SK-N-SH (cell line): ENCODE measurements at places on chromosomes 12 and 14.

- DNase-seq: no peak
Measured at GRCh38 chr12:26732005-26732908, 100.7 kb downstream of the ITPR2 start.

GRCh38 chr12:7376196-7376595 lies 67.8 kb downstream of the CD163L1 start:
- DNase-seq: no peak

DNA sequence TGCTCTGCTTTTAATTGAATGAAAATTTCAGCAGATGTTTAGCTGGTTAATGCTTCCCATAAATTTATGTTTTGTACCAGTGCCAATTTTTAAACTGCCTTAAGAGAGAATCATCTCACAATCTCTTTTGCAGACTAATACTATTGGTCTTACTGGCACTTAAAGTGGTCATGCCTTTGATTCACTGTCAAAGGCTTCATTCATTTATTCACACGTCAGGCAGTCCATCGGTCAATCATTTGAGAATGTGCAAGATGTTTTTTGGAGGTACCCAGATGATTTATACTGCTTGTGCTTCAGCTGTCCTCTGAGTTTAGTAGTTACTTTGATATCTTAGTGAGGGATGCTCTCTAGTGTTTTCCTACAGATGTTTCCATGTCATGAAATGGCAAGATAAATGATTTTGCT lies 83.4 kb downstream of the NAV3 start:
- no peak for DNase-seq

- no peak for DNase-seq
Measured at GRCh38 chr12:60391051-60391450, 795.2 kb downstream of the SLC16A7 start.

DNA sequence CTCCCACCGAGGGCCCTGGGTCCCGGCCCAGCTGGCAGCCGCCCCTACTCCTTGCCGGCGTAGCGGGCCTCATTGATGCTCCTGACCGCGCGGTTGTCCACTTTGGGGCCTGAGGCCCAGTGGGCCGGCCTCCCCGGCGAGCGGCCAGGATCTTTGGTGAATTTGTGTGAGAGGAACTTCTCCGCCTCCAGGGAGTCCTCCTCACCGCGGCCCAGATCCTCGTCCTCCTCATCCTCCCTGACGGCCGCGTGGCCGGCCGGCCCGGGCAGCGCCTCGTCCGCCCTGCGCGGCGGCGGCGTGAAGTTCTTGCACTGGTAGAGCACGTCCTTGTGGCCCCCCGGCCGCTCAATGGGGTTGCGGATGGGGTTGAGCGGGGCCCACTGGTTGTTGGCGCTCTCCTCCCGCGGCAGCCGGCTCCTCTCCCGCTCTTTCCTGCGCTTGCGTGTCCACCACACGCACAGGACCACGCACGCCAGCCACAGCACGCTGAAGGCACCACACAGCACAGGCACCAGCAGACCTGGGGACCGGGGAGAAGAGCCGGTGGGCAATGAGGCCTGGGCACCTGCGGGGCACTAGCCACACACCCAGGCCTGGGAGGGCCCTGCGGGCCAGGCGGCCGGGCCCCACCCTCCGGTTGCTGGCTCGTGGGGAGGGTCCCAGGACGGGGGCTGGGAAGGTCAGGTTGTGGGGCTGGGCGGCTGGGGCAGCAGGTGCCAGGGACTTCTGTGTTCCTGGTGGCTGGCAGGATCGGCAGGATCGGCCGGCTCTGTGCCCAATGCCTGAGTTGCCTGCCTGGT lies 25.7 kb downstream of the JAG2 start:
- peak; percentile 25 for DNase-seq

GRCh38 chr12:111976291-111976690 lies 36.7 kb downstream of the TMEM116 start:
- DNase-seq: no peak

DNA sequence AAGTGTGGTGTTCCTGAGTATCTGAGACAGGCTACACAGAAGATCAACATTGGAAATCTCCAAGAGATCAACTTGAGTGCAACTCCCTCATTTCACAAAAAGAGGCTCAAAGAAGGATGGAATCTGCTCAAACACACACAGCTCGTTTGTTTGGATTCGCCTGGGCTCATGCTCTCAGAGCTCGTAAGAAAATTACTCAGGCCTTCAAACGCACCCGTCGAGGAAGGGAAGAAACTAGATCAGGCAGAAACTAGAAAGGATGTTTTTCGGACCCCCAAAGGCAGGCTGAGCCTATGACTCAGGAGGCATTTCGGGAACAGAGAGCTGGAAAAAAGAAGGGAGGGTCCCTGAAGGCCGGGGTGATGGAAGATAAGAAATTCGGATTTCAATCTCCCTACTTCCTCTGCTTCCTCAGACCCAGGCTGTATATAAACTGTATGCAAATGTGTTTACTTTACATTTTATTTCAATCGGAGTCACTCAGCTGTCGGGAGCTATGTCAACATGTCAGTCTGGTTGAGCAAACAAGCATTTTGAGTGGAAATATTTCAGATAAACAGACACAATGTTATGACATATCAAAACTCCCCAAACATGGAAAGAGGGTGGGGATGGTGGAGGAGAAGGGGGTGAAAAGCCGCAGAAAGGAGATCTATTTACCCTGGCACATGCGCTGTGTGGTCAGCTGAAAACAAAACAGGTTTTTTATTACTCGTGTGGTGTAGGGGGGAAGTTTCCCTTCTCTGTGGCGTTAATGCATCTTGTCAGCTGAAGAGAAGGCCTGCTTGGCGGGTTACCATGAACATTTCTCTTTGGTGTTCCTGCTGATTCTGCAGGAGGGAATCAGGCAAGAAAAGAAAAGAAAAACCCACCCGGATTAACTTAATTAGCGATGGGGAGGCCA lies 129.1 kb upstream of the TBX3 start:
- DNase-seq: no peak

DNA sequence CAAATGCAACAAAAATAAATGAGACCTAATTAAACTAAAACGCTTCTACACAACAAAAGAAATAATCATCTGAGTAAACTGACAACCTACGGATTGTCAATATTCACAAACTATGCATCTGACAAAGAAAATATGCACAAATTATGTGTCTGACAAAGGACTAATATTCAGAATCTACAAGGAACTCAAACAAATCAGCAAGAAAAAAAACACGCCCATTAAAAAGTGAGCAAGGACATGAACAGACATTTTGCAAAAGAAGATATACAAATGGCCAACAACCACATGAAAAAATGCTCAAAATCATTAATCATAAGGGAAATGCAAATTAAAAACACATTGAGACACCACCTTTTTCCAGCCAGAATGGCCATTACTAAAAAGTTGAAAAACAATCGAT lies 37.0 kb downstream of the BLTP3B start:
- no peak for DNase-seq

GRCh38 chr14:81206115-81206514 lies 14.6 kb downstream of the GTF2A1 start:
- DNase-seq: no peak

DNA sequence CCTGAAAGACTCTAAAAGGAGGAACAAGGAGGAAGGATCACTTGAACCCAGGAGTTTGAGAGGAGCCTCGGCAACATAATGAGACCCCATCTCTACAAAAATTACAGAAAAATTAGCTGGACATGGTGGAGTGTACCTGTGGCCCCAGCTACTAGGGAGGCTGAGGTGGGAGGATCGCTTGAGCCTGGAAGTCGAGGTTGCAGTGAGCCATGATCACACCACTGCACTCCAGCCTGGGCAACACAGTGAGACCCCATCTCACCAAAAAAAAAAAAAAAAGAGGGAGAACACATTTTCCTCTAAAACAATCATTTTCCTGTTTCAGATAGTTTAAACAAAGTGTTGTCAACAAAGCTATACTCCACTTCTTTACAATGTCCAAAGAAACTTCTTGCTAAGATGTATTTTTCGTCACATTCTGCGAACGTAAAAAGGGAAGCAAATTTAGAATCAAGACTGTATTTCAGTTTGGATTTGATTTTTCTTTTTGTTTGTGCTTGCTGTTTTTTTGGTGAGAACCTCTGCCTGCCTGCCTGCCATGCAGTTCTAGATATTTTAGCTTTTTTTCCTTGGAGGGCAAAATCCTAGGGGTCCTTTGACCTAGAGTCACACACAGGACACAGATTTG lies 5.1 kb downstream of the HCAR1 start:
- no peak for DNase-seq

GRCh38 chr12:72277415-72277814 lies 5.2 kb downstream of the TRHDE start:
- DNase-seq: no peak

- DNase-seq: no peak
Measured at GRCh38 chr12:105804591-105805265, 334.0 kb downstream of the NUAK1 start.

DNA sequence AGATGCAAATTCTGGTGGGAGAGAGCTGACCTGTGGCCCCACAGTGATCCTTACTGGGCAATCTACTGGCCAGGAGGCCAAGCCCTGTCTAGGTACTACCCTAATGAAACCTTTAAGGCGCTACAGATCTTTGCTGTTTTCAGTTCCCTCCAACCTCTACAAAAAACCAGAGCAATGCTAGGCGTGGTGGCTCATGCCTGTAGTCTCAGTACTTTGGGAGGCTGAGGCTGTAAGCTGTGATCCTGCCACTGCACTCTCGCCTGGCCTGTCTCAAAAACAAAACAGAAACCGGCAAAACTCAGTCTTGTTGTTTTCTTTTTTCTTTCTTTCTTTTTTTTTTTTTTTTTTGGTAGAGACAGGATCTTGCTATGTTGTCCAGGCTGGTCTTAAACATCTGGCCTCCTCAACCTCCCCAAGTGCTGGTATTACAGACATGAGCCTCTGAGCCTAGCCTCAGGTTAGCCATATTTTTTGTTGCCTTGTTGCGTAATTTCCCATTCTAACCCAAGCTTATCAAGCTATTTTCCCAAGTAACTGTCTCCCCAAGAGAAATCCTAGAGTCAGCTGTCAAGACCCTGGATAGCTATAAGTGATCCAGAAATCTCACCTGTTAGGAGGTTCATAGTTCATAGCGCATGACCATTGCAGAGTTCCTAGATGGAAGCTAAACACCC lies 2.8 kb downstream of the ETFBKMT start:
- no peak for DNase-seq

GRCh38 chr12:25764892-25765291 lies 193.6 kb upstream of the RASSF8 start:
- no peak for DNase-seq

DNA sequence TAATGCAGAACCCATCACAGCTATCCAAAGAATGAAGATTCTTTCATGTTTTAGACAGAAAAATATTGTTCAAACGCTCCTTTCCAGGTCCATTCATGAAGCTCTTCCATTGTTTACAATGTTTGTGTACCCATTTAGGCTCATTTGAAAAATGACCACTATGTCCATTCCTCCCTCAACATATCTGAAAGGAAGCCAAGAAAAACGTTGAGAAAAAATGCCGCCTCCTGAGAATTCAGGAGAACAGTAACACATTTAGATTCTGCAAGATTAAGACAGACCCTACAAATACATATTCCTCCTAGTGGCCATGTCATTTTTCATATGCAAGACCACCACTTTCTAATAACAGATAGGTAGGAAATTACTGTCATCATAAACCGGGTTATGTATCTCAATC lies 124.4 kb downstream of the SLC25A21 start:
- DNase-seq: no peak

GRCh38 chr12:88381466-88381865 lies 198.8 kb downstream of the KITLG start:
- no peak for DNase-seq

DNA sequence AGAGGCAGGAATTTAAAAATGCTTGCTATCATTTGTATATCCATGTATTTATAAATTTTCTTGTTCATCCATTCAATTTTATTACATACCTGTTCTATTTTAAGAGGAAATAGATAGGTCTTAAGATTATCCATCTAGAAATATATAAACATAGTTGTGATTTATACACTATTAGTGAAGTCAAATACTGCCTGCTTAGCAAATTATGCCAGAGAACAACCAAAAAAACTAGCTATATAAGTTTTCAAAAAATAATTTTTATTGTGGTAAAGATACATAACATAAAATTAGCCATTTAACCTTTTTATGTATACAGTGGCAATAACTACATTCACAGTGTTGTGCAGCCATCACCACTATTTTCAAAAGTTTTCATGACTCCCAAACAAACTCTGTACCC lies 237.3 kb downstream of the NPAS3 start:
- DNase-seq: no peak

GRCh38 chr12:3770891-3771290 lies 18.0 kb upstream of the CRACR2A start:
- no peak for DNase-seq

DNA sequence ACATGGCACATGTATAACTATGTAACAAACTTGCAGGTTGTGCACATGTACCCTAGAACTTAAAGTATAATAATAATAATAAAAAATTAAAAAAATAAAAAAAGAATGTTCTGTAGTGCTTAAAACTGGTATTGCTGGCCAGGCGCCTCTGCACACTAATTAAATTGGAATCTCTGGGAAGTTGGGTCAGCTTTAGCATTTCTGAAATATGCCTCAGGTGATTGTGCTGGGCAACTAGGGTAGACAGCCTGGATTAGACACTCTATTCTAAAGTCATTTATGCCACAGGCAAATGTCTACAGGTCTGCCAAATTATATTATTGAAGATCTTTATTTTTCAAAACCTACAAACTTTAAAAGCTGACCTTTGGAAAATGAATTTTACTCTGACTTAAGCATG lies 55.3 kb downstream of the PPM1H start:
- DNase-seq: no peak

GRCh38 chr12:14930299-14930698 lies 8.0 kb downstream of the ERP27 start:
- no peak for DNase-seq
